Astrocyte (in vitro differentiated cells and primary cell): ENCODE measurements at places on chromosomes 2 and 18.

DNA sequence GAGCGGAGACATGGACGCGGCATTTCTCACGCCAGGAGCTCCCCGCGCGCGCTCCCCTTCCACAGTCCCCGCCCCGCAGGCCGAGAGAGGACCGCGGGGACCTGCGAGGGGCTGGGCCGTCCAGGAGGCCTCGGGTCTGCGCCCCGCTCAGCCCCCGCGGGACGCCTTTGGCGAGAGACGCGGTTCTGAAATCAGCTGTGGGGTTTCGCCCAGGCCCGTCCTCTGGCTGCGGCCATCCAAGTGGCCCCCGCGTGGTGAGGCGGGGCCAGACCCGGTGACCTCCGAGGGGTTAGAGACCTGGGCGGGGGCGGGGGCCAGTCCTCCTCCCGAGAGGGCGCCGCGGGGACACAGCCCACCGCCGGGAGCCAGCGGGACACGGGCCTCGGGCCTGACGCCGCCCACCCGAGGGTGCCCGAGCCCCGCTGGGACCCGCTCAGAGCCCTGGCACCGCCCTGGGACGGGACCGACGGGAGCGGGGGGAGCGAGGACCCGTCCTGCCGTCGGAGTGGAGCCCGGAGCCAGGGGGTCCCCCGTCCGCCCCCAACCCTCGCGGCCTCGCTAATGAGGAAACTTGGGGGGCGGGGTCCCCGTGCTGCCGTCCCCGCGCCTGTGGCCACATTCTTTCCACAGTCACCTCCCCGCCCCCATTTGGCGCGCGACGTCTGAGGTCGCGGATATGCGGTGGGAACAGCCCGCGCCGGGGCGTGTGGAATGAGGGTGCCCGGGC is 6.1 kb upstream of the SALL3 start:
- H3K36me3 ChIP-seq, result no peaks in the 10 kb centered on the region
- H3K27me3 ChIP-seq, result peaks cover 57% of the 10 kb centered on the region
- no peak overlapping the region for H3K27ac ChIP-seq
- H3K4me1 ChIP-seq, result no peaks in the 10 kb centered on the region

DNA sequence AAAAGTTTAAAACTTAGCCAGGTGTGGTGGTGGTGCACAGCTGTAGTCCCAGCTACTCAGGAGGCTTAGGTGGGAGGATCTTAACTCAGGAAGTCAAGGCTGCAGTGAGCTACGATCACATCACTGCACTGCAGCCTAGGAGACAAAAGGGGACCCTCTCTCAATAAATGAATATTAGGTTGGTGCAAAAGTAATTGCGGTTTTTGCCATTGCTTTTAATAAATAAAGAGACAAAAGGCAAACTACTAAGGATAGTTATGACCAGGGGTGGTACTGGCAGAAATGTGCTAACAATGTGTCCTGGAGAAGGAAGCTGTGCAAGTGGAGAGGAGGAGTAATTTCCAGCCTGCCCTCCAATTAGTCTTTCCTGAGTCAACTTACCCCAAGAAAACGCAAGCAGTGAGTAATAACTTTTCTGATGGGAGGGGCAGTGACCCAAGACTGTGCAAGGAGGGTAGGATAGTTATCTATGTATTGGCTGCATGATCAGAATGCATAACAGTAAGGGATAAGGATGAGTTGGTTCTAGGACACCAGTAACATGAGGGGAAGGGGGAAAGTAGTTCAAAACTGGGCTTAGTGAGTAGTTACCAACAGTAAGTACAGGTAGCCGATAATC is 1.5 kb downstream of the EXOC6B start:
- H3K27me3 ChIP-seq, result no peaks in the 10 kb centered on the region
- peaks cover 19% of the 10 kb centered on the region for H3K4me1 ChIP-seq
- DNase-seq, result peak; percentile 60
- H3K4me3 ChIP-seq, result peak overlapping the region; percentile 74
- no peaks in the 10 kb centered on the region for H3K36me3 ChIP-seq

GRCh38 chr2:62362561-62362960 is 143.4 kb downstream of the TMEM17 start:
- H3K4me1 ChIP-seq, result no peaks in the 10 kb centered on the region
- DNase-seq, result no peak
- no peaks in the 10 kb centered on the region for H3K27me3 ChIP-seq

GRCh38 chr18:6561862-6562291 is 147.2 kb upstream of the L3MBTL4 start:
- no peaks in the 10 kb centered on the region for H3K36me3 ChIP-seq
- H3K4me3 ChIP-seq, result no peak overlapping the region
- peaks cover 2% of the 10 kb centered on the region for H3K4me1 ChIP-seq
- no peaks in the 10 kb centered on the region for H3K27me3 ChIP-seq
- no peak for DNase-seq

DNA sequence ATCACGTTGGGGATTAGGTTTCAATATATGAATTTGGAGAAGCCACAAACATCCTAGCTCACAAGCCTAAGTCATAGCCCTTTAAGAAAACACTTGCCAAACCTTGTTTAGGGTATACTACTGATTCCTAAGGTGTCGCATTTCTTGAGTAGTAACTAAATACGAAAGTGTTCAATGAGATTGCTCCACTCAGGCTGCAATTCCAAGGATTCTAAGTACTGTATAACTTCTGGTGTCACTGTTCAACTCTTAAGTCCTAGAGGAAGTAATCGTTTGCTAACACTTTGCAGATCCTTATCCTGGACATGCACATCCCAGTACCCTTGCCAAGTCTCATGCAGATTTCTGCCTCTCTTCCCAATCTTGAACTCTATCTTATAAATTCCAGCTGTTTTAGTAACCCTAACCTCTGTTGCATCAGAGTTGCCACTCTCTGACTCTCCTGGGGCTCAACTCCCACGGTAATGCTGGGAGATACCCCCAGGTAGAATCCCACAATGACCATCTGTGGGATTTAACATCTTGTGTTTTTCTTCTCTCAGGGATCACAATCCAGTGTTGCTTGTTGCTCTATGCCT is 122.4 kb downstream of the HIBCH start:
- DNase-seq, result no peak
- H3K4me1 ChIP-seq, result no peaks in the 10 kb centered on the region
- H3K27ac ChIP-seq, result no peak overlapping the region
- no peaks in the 10 kb centered on the region for H3K27me3 ChIP-seq

DNA sequence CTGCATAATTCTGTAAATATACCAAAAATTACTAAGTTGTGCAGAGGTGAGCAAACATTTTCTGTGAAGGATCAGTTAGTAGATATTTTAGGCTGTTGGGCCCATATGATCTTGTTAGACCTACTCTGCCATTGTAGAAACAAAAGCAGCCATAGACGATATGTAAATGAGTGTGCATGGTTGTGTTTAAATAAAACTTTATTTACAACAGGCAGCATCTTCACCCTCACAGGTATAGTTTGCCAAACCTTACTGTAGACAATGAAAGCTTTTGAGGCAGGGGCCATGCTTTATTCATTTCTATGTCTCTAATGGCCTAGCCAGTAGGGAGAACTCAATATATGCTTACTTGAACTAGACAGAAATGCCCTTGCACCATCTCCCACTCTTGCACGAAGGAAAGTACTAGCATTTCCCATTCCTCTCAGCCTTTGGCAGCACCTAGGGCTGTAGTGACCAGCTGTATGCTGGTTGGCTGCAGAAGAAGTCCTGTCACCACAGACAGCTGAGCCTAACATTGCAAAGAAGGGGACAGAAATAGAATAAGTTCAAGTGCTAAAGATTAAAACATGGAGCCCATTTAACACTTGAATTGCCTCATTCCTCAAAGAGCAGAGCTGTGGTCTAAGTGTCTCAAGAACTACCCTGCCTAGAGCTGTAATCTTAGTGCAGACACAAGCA is 305.1 kb upstream of the MGAT5 start:
- H3K36me3 ChIP-seq, result no peaks in the 10 kb centered on the region
- H3K4me3 ChIP-seq, result no peak overlapping the region
- H3K27ac ChIP-seq, result no peak overlapping the region
- no peaks in the 10 kb centered on the region for H3K4me1 ChIP-seq
- H3K27me3 ChIP-seq, result no peaks in the 10 kb centered on the region

DNA sequence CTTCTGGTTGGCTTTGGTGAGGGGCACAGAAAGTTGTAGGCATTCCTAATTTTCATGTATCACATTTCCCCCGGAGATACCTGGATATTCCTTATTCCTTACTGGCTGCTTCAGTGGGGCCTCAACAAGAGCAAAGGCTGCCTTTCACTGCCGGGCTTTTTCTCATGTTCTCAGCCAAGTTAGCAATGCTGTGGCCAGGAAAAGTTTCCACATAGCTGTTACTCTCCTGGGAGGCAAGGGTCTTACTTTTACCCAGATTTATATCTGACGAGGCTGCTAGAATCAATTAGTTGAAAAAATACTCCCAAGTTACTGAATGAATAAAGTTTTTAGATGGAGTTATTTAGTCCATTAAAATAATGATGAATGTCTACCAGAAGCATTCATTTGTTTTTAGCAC is 230.5 kb downstream of the ZNF407 start:
- no peaks in the 10 kb centered on the region for H3K4me1 ChIP-seq
- no peak overlapping the region for H3K27ac ChIP-seq
- no peak for DNase-seq
- no peaks in the 10 kb centered on the region for H3K27me3 ChIP-seq
- H3K36me3 ChIP-seq, result no peaks in the 10 kb centered on the region

GRCh38 chr2:36451512-36451911 is 95.9 kb downstream of the CRIM1 start:
- H3K36me3 ChIP-seq, result peaks cover 29% of the 10 kb centered on the region
- peaks cover 78% of the 10 kb centered on the region for H3K4me1 ChIP-seq
- H3K4me3 ChIP-seq, result no peak overlapping the region
- peak overlapping the region; percentile 92 for H3K27ac ChIP-seq

- H3K27me3 ChIP-seq, result no peaks in the 10 kb centered on the region
- DNase-seq, result peak; percentile 87
- H3K4me3 ChIP-seq, result no peak overlapping the region
- H3K4me1 ChIP-seq, result peaks cover 14% of the 10 kb centered on the region
Observed at GRCh38 chr2:182015334-182016109, 29.9 kb downstream of the PPP1R1C start.

DNA sequence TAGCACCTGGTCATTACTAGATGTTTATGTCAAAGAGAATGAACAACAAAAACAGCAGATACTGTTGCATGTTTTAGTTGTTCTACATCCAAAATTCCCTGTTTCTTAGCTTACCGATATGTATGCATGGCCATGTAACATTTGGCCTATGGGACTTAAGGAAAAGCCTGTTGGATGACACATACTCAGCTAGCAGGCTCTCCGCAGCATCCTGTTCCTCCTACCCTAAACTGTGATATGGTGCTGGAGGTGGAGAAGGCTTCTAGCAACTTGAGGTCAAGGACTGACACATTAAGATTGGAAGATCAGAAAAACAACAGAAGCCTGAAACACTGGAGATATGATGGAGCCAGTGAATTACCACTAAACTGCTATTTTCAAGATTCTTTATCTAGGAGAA is 537.8 kb downstream of the LRRTM4 start:
- H3K27ac ChIP-seq, result no peak overlapping the region
- H3K4me1 ChIP-seq, result no peaks in the 10 kb centered on the region
- no peak for DNase-seq
- no peak overlapping the region for H3K4me3 ChIP-seq
- no peaks in the 10 kb centered on the region for H3K27me3 ChIP-seq

- H3K27ac ChIP-seq, result peak overlapping the region; percentile 97
- no peaks in the 10 kb centered on the region for H3K36me3 ChIP-seq
- peak; percentile 95 for DNase-seq
- peaks cover 38% of the 10 kb centered on the region for H3K4me1 ChIP-seq
- H3K4me3 ChIP-seq, result peak overlapping the region; percentile 31
- H3K27me3 ChIP-seq, result no peaks in the 10 kb centered on the region
Observed at GRCh38 chr2:191635333-191636234, 42.4 kb upstream of the NABP1 start.

GRCh38 chr2:222930862-222931261 is 70.0 kb downstream of the ACSL3 start:
- DNase-seq, result peak; percentile 41
- H3K27ac ChIP-seq, result no peak overlapping the region
- H3K27me3 ChIP-seq, result no peaks in the 10 kb centered on the region
- no peaks in the 10 kb centered on the region for H3K4me1 ChIP-seq
- H3K36me3 ChIP-seq, result peaks cover 40% of the 10 kb centered on the region
- H3K4me3 ChIP-seq, result no peak overlapping the region

DNA sequence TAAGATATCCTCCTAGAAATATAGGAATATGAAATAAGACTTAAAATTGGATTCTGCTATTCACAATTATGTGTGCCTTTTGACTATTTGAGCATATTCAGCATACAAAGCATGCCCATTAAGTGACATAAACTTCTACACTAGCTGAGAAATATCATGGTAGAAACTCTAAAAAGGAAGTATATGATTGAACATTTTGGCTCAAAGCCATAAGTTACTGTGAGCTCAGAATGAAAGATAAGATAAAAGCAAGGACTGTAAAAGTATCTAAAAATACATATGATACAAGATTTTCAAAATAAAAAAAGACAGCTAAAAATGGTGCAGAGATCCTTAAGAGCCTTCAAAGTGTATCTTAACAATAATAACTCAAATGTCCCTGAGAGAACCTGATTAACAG is 340.5 kb upstream of the SLC39A10 start:
- no peak overlapping the region for H3K27ac ChIP-seq
- H3K27me3 ChIP-seq, result no peaks in the 10 kb centered on the region
- no peak overlapping the region for H3K4me3 ChIP-seq
- peaks cover 11% of the 10 kb centered on the region for H3K4me1 ChIP-seq

DNA sequence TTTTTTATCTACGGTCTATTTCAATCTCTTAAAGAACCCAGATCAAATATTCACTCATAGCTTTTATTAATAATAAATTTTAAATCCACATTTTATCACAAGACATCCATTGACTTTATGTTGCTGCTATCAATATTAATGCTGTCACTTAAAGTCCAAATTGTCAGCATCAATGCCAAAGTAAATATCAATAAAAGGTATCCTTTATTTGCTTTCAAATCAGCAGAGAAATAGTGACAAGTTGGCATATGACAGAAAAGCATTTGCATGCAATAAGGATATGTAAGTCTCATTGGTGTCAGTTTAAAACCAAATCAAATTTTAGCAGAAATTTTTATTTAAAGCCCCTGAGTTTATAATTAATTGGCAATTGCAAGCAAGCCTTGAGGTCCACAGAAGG is 775.4 kb downstream of the ADCYAP1 start:
- H3K27me3 ChIP-seq, result no peaks in the 10 kb centered on the region
- H3K4me3 ChIP-seq, result no peak overlapping the region
- H3K4me1 ChIP-seq, result no peaks in the 10 kb centered on the region
- H3K36me3 ChIP-seq, result no peaks in the 10 kb centered on the region
- no peak for DNase-seq

- peak; percentile 38 for DNase-seq
- H3K4me1 ChIP-seq, result peaks cover 20% of the 10 kb centered on the region
- H3K27me3 ChIP-seq, result no peaks in the 10 kb centered on the region
- H3K36me3 ChIP-seq, result no peaks in the 10 kb centered on the region
- peak overlapping the region; percentile 71 for H3K27ac ChIP-seq
- H3K4me3 ChIP-seq, result peak overlapping the region; percentile 92
Observed at GRCh38 chr2:45649858-45650811, 1.3 kb upstream of the PRKCE start.

DNA sequence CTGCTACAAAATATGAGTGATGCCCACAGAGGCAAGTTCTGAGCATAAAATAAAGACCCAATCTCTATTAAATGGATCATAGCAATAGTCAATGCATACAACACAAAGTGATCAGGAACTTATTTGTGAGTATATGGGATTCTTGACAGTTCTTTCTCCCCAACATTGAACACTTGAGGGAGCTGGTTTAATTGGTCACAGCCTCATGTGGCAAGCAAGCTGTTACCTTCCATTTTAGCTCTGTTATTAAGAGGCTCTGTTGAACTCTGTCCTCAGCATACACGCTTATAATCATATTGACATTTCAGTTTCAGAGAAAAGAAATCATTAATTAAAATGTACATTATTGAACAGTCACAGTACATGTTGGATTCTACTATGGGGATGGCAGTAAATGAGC is 37.6 kb upstream of the PAX3 start:
- H3K27me3 ChIP-seq, result no peaks in the 10 kb centered on the region
- no peak overlapping the region for H3K4me3 ChIP-seq
- H3K36me3 ChIP-seq, result no peaks in the 10 kb centered on the region
- DNase-seq, result no peak
- H3K4me1 ChIP-seq, result no peaks in the 10 kb centered on the region
